ENCODE measurements at places on chromosomes 5 and 9.
A peak's percentile ranks its signal among the peaks of the same experiment; 100 is the strongest.

GRCh38 chr5:132546108-132546507 lies 2.8 kb upstream of the IL5 start:
- DNase-seq, result no peak

- DNase-seq, result no peak
These were observed 20.8 kb upstream of the SEMA4D start for GRCh38 chr9:89518466-89519365.

- DNase-seq, result no peak
These were observed 302.2 kb downstream of the ZNF608 start for GRCh38 chr5:124444147-124444775.

DNA sequence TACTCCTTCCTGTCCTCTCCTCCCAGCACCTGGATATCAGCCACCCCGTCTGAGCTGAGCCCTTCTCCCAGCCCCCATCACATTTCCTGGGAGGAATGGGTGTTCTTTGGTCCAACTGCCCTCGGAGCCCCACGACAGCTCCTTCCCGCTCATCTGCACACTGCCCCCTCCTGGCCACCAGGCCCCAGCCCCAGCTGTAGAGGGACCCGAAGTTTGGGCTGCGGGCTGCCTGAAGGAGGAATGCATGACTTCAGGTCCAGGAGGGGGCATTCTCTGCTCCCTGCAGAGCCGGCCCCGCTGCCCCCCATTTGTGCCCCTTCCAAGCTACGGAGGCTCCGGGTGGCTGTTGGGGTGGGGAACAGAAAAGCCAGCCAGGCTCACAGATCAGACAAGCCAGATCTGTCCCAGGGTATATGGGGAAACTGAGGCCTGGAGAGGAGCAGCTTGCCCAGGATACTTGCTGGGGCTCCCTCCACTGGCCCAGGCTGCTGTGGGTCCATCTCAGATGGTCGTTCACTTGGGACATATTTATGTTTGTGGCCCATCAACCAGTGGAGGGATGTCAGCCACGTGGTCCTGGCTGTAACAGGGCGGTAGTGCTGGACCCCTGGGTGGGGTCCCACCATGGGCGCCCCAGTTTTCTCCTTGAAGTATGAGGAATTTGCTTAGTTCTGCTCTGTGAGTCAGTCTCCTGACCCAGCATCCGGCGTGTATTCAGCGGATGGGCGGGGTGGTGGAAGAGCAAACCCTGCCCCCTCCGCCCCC lies 33.1 kb downstream of the DAB2IP start:
- DNase-seq, result no peak

DNA sequence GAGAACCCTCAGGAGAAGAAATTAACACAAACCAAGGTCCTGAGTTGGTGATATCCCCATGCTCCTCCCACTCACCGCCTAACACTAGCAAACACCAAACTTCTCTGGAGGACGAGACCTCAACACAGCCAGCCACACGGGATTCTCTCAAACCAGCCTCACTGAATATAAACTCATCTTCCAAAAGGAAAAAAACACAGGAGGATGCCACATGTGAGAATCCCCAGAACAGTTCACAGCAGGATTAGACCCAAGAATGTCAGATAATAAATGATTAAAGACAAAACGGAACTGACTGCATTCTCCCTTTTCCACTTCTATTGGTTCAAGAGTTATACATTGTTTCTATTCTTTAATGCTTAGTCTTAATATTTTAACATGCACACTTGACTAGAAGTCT lies 89.2 kb downstream of the LPAR1 start:
- no peak for DNase-seq

DNA sequence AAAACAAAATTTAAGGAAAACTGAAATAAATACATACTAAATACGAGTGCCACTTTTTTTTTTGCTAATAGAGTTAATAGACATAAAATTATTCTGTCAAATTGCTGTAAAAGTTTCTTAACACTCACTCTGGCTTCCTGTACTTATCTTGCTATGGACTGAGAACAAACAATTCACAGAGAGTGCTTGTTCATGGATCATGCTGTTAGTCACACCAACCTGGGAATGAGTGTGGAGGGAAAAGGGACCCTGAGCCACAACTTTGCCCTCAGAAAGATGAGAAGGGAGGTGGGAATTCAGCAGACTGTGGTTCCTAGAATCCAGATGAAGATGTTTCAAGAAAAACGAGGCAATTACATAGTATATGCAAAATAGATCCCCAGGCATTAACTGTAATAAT lies 246.9 kb downstream of the FBXL7 start:
- DNase-seq, result no peak

- no peak for DNase-seq
These were observed 71.2 kb downstream of the ANKRD55 start for GRCh38 chr5:56161927-56162326.

DNA sequence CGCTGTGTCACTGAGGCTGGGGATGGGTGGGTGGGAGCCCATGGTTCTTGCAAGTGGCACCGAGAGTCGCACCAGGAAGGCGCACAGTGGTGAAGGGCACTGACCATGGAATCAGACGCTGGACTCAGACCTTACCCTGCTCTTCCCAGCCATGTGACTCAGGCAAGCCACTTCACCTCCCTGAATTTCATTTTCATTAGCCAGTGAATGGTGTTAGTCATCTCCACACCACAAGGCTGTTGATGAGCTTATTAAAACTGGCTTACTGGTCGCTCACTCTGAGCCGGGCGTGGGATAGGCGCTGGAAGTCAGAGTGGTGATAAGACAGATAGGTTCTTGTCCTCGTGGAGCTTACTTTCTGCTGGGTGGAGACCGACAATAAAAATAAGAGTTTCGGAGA lies 25.1 kb downstream of the FGF18 start:
- DNase-seq, result no peak

- DNase-seq, result no peak
These were observed 90.9 kb upstream of the GPR151 start for GRCh38 chr5:146606893-146607292.

GRCh38 chr5:17269201-17269600 lies 51.8 kb downstream of the BASP1 start:
- DNase-seq, result no peak

- DNase-seq, result peak; percentile 32
These were observed 20.0 kb upstream of the RUFY1 start for GRCh38 chr5:179530069-179530998.

DNA sequence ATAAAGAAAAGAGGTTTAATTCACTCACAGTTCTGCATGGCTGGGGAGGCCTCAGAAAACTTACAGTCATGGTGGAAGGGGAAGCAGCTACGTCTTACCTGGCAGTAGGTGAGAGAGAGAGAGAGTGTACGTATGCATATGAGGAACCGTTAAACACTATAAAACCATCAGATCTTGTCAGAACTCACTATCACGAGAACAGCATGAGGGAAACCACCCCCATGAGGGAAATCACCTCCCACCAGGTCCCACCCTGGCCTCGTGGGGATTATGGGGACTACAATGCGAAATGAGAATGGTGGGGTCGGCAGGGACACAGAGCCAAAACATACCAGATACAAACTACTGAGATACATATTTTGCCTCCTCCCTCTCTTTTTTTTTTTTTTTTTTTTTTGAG lies 10.8 kb upstream of the FER start:
- DNase-seq, result no peak

GRCh38 chr5:179371681-179372680 lies 26.7 kb upstream of the ADAMTS2 start:
- no peak for DNase-seq

- no peak for DNase-seq
These were observed 47.8 kb upstream of the TGFBR1 start for GRCh38 chr9:99056886-99057664.

DNA sequence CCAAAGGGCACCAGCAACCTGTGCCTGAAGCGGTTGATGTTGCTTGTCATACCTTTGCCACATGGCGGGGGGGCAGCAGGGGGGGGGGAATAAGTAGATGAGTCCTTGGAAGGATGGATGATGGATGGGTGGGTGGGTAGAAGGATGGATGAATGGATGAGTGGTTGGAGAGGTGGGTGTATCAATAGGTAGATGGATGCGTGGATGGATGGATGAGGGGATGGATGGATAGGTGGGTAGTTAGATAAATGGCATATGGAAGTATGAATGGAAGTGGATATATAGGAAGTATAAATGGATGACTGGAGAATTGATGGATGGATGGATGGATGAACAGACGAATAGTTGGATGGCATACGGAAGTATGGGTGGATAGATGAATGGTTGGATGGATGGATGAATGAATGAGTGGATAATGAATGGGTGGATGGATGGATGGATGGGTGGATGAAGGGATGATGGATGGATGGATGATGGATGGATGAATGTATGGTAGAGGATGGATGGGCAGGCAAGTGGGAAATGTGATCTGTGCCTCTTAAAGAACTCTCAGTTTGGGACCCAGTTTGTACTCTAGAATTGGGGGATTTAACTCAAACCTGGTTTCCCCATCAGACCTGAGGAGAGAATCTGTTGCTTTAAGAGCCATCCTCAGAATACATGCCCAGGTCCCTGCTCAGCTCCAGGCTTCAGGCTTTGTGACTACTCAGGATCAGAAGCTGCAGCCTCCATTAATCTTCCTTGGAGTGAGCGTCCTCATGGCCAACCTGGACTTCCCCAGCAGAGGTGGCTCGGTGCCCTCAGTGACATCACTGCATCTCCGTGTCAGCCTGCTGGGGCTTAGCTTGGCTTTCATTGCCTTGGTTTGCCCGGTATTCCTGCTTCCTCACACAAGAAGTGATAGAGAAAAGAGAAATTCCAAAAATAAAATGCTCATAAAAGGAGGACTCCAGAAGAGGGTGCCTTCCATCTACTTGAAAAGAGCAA lies 27.6 kb upstream of the SUSD3 start:
- no peak for DNase-seq

DNA sequence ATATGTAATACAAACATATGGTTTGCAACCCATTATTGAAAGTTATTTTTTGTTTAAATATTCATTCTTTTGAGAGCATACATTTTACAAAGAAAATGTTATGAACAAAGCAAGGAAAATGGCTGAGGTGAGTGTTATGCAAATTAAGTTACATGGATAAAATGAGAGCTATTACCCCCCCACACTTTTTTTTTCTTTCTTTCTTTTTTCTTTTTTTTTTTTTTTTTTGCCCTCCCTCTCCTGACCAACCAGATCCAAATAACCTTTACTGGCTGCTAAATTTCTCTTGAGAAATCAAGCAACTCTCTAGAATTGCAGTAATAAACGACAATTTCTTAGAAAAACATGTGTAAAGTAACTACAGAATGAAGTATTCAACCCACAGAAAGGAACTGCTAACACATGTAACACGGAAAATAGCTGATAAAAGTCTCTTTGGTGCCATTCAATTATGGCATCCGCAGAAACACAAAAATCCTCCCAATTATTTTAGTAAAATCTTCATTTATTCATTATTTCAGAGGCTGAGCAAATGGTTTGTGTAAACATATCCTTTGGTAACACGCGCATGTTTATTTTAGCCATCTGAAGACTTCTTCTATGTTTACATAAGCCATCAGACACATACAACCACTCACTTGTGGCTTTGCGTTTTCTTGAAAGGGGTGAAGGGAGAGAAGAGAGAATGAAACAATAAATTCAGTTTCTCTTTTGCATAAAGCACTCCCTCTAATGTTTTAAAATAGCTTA lies 216.1 kb downstream of the NFIB start:
- DNase-seq, result no peak

GRCh38 chr5:8895599-8895998 lies 650.3 kb downstream of the SEMA5A start:
- DNase-seq, result no peak

DNA sequence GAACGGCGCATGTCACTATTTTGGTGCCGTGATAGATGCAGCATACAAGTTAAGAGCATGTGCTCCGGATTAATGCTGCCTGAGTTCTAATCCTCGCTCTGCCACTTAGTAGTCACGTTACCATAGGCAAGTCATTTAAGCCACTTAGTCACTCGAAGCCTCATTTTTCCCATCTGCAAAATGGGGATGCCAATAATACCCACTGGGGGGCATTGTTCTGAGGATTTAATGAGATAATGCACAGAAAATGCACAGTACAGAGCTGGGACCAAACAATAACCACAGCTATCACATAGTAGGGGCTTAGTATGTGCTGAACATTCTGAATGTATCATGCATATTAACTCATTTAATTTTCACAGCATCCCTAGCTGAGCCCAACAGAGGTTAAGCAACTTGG lies 9.1 kb downstream of the NIPAL4 start:
- DNase-seq, result no peak

DNA sequence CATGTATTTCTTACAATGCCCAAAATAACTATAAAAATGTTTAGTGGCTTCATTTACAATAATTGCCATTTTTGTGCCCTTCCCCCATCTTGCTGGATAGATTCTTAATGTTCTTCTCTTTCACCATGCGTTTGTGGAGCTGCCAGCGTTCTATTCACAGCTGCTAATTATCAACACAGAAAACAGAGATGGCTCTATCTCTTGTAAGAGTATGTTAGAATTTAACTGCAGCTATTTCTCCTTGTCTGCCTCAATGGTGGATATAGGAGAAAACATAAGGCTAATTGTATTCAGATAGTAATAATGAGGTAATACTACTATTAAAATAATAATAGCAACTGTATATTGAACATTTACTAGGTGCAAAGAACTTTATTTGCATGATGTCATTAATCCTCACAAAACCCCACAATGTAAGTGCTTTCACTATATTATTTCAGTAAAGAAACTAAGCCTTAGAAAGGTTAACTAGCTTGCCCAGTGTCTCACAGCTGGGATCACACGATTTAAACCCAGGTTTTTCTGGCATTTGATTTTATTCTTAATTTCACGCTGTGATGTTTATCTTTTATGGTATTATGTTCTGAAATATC lies 50.1 kb downstream of the JAKMIP2 start:
- DNase-seq, result no peak

GRCh38 chr5:151093476-151093889 lies 12.6 kb upstream of the TNIP1 start:
- DNase-seq, result no peak

GRCh38 chr9:88712484-88712883 lies 177.5 kb downstream of the NXNL2 start:
- no peak for DNase-seq

GRCh38 chr5:179827680-179828079 lies 7.0 kb downstream of the SQSTM1 start:
- no peak for DNase-seq

DNA sequence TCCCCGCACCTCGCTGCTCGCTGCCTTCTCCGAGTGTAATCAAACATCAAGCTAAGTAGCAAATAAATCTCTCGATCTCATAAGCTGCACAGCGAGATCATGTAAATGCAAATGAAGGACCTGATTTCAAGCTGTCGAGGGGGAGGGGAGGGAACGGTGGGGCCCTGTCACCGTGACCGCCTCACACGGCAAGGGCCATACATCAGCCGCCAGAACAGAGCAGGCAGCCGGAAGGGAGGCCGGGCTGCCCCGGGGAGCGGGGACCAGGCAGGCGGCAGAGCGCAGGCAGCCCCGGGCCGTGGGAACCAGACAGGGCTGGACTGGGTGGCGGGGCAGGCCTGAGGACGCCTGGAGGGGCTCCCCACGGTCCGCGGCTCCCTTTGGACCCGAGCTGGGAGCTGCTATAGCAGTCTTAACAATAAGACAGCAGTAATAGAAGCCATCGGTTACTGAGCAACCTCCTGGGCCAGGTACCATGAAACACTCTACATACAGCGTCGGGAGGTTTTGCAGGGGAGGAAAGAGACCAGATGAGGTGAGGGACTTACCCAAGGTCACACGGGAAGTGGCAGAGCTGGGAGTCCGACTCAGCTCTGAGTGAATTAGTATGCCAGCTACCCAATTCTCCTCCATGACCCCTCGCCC lies 76.8 kb downstream of the CFAP77 start:
- peak; percentile 22 for DNase-seq

GRCh38 chr5:140571105-140571504 lies 6.5 kb downstream of the SLC35A4 start:
- no peak for DNase-seq

GRCh38 chr9:112921549-112921948 lies 30.9 kb upstream of the SLC46A2 start:
- DNase-seq, result no peak

- no peak for DNase-seq
These were observed 261.0 kb upstream of the CDH6 start for GRCh38 chr5:30932273-30933017.

All from activated effector memory CD4-positive, alpha-beta T cell treated with Interleukin-2 at 50 U/mL for 16 hours (primary cell).